ENCODE measurements at places on chromosomes 4 and X.

DNA sequence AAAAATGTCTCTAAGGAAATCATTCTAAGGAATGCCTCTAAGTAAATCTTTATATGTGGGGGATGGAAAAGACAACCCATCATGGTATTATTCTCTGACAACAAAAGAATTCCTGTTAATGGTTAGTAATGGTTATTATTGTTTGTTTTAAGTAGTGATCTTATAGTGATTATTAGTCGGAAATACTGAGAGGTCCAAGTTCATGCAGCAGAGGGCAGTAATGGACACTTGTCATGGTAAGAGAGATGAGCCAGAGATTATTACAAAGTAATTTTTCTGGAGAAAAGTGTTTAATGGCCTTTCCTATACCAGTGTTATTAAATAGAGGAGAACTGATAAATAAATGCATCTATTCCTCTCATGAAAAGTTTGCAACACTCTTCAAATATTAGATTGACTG, 8.1 kb upstream of the DKK2 start:
- no peak for DNase-seq

DNA sequence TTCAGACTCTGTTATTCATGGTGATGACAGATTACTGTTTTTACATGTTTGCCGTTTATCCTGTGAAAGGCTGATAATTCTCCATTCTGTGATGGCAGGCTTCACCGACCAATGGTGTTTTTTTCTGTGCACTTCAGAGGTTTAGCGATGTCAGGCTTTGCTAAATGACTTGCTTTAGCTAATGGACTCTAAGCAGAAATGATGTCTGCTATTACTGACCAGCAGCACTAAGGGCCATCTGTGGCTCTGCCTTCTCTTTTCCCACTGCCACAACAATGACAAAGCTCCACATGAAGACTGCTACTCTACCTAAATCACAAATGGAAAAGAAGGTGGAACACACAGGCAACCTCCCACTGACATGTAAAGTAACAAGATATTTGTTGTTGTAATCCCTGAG, 68.4 kb upstream of the ALB start:
- DNase-seq: no peak

DNA sequence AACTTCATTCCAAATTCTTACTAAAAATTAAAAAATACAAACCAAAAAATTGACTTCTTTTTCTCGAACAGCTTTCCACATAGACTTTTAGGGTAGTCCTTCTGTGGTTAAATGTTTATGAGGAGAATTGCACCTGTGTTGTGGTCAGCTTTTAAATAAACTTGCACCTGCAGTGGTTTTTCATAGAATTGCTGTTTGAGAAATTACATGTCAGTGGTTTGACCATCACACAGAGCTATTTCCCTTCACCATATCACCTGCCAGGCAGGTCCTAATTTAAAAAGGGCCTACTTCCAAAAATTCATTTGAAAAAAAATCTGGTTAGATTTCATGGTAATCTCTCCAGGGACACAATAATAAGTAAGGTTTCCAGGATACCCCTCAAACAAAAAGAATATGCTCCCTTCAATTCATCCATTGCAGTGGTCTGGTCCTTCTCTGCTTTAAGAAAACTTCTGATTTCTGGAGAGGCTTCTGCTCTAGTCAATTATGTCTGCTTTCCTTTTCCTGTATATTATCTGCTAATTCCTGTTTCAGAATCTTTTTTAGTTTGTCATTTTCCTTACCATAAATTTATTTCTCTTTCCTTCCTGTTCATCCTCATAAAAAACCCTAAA, 9.8 kb upstream of the UTP3 start:
- DNase-seq: no peak

DNA sequence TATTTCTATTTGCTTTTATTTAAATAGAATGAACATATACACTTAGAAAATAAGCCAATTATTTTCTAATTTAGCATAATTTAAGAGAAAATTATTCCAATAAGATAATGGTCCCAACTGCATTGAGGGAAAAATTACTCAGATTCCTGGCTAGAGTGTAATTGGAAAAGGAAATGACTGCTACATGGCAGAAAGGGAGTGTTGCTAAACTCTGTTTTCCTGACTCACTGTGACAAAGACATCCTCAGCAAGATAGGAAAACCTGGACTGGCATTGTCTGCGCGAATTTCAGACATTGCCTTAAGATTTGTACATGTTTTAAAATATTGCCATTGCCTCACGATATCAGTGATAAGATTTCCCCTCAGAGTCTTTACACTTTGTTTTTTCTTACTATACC, 8.2 kb downstream of the TNIP3 start:
- no peak for DNase-seq

- DNase-seq: no peak
Observed at GRCh38 chr4:37767019-37767418, 59.5 kb upstream of the PGM2 start.

DNA sequence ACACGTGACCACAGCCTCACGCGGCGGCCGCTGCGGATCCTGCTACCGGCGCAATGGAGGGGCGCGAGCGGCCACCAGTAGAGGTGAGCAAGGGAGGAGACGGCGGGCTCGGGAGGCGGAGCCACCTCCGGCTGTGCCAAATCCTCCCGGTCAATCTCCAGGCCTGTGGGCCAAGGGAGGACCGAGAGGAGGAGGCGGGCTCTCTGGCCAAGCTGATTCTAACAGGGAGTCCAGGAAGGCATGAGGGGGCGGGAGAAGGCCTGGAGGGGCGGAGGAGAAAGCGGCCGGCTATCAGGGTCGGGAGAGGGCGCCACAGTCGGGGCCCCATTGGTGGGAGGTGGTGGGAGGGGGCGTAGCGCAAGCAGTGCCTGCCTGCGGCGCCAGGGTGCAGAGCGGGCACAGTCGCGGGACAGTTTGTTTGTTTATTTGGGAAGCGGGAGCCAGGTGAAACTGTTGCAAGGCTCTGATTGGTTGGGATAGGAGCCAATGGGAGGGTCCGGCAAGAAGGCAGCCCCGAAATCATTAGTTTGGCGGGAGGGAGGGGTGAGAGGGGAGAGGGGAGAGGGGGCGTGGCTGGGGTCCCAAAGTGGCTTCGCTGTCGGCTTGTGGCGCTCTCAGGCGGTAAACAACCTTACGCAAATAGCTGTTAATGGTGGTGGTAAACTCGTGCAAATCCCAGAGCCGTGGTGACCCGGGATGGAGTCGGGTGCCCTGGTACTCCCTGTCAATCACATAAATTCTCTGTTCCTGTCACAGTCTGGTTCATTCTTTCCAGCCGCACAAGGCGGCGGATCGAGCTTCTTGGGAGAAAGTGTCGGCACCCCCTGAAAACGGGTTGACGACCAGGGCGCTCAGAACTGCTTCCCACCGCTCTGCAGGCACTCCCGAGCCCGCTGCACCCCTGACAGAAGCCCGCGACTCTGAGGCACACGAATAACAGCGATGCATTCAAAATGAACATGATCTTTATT, at the start of gene IRS4:
Gene IRS4 (minus strand): TSS at position 55 of the 971 bp plus-strand sequence.
- DNase-seq: peak; percentile 35

DNA sequence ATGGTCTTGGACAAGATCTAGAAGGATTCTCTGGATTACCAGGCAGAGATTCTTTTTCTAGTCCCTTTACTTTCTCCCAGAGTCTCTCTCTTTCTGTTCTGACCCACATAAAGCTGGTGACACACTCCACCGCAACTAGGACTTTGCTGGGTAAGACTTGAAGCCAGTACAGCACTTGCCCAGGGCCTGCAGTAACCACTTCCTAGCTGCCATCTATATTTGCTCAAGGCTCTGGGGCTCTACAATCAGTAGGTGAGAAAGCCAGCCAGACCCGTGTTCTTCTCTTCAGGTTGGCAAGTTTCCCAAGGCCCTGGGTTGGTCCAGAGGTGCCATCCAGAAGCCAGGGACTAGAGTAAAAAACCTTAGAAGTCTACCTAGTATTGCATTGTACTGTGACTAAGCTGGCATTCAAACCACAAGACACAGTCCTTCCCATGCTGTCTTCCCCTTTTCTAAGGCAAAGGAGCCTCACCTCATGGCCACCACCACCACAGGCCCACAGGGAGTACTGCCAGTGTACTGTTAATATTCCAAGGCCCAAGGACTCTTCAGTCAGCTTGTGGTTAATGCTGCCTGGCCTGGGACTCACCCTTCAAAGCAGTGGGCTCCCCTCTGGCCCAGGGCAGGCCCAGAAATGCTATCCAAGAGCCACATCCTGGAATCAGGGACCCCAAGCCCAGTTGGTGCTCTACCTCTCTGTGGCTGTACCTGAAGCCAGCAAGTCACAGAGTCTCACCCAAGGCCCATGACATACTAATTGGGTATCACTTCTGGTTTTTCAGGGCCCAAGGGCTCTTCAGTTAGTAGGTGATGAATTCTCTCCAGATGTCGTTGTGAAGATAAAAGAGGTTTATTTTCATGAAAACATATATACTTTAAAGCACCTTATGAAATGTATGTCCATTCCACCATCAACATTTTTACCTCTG, 54.7 kb downstream of the CD38 start:
- DNase-seq: no peak

DNA sequence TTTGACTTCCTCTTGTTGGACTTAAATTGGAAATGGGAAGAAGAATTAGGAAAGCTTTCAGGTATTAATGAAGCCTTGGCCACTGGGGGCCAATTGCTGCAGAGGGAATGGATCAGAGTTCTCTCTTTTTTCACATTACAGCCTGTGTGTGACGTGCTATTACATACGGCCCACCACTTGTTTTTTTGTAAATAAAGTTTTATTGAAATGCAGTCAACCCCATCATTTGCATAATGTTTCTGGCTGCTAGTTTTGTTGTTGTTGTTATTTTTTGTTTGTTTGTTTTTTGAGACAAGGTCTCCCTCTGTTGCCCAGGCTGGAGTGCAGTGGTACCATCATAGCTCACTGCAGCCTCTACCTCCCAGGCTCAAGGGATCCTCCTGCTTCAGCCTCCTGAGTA, 98.4 kb downstream of the ASMT start:
- no peak for DNase-seq

GRCh38 chrX:42565739-42566138, 212.2 kb downstream of the PPP1R2C start:
- no peak for DNase-seq

- no peak for DNase-seq
Observed at GRCh38 chr4:139630991-139631390, 34.6 kb upstream of the MGST2 start.

DNA sequence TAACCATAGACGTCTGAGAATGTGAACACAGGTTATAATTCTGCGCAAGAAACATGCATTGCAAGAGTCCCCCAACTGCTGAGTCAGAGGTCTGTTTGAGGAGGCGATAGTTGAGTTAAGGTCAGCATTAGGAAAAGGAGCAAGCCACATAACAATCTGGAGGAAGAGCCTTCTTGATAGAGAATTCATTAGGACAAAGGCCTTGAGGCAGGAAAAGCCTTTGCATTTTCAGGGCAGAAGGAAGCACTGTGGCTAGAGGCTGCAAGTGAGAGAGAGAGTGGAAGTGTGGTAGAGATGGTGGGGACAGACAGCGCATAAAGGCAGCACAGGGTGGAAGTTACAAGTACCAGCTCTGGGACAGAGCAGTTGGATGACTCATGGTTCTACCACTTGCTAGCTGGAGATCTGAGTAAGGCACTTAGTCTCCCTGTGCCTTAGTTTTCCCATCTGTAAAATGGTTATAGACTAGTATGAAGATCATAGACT, 125.8 kb upstream of the LNX1 start:
- no peak for DNase-seq

DNA sequence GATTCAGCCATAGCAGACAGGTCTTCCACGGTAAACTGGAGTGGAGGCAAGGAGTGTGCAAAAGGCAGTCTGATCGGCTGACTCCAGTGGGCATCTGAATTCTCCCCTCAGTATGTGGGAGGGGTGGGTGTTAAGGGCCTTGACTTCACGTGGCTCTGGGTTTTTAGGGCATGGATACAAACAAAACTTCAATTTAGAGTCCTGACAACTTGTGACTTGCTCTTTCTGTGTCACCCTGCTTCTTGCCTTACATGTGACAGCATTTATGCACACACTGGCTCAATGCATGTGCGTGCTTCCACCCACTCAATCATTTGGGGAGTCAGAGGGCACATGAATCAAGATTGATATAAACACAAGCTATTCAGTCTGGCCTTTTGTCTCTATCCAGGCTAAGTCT, 17.5 kb downstream of the PLP1 start:
- DNase-seq: no peak

DNA sequence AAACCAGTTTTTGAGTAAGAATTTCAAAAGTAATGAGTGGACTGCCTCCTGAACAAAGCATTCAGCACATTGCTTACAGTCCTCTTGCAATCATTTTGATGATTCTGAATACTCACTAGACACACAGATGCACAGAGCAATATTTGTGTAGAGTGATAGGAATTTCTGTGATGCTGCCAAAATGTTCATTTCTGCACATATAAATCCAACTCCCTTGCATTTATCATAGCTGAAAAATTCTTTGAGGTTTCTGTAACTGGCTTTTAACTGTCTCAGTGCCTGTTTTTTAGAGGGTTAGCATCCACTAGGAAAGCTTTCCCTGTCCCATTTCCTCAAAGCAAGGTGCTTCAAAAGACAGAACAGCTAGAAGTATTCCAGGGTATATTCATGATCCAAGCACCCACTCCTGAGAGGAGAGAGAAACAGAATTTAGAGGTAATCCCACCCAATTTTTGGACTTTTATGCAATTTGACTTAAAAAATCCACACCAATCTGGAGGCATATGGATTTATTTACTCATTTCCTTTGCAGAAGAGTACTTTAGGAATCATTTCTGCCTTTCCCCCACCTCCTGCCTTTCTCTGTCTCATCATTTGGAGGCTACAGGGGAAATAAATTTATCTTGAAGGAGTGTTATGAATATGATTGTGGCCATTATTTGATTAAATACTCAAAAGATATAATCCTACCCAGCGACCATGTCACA, 234.5 kb upstream of the SLIT2 start:
- no peak for DNase-seq

GRCh38 chrX:119826399-119826959, 26.3 kb downstream of the UPF3B start:
- no peak for DNase-seq

DNA sequence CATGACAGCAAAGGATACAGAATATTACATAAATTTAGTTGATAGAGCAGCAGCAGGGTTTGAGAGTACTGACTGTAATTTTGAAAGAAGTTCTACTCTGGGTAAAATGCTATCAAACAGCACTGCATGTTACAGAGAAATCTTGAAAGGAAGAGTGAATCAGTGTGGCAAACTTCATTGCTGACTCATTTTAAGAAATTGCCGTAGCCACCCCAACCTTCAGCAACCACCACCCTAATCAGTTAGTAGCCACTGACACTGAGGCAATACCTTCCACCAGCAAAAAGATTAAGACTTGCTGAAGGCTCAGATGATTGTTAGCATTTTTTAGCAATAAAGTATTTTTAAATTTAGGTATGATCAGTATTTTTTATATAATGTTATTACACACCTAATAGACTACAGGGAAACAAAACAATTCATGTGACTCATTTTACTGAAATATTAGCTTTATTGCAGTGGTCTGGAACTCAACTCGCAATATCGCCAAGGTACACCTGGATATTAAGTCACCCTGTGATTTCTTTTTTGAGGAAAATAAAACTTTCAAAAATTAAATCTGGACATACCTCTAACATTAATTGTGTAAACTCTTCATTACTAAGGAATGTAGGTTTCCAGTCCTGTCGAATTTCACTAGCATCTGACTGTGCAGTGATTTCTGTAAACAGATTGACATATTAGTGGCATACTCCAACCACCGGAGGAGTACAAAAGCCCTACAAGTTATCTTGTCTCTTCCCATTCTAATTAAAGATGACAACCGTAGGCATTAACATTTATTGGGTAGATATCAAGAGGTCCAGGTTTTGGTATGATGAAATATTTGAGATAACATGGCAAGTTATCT, 71.1 kb downstream of the CLOCK start:
- no peak for DNase-seq

GRCh38 chrX:111336141-111336540, 65.9 kb upstream of the CAPN6 start:
- DNase-seq: no peak

GRCh38 chr4:36392916-36393315, 111.5 kb downstream of the DTHD1 start:
- no peak for DNase-seq
